ENCODE measurements at places on chromosomes 2 and 18.
A peak's percentile ranks its signal among the peaks of the same experiment; 100 is the strongest.

DNA sequence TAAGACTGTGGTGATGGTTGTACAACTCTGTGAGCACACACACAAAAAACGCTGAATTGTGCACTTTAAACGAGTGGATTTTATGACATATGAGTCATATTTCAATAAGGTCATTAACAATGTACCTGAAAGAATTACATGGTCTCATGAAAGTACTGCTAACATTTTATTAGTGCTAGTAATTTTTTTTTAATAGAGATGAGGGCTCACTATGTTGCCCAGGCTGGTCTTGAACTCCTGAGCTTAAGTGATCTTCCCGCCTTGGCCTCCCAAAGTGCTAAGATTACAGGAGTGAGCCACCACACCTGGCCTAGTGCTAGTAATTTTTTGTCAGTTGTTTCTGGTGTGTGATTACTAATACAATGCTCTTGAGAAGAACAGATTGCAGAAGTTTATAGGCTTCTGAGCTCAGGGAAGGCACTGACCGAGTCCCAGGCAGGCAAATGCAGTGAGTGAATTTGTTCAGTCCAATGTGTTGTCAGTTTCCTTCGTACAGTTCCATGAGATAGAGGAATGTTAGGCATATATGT, 177.0 kb downstream of the TGIF1 start:
- no peak for DNase-seq

DNA sequence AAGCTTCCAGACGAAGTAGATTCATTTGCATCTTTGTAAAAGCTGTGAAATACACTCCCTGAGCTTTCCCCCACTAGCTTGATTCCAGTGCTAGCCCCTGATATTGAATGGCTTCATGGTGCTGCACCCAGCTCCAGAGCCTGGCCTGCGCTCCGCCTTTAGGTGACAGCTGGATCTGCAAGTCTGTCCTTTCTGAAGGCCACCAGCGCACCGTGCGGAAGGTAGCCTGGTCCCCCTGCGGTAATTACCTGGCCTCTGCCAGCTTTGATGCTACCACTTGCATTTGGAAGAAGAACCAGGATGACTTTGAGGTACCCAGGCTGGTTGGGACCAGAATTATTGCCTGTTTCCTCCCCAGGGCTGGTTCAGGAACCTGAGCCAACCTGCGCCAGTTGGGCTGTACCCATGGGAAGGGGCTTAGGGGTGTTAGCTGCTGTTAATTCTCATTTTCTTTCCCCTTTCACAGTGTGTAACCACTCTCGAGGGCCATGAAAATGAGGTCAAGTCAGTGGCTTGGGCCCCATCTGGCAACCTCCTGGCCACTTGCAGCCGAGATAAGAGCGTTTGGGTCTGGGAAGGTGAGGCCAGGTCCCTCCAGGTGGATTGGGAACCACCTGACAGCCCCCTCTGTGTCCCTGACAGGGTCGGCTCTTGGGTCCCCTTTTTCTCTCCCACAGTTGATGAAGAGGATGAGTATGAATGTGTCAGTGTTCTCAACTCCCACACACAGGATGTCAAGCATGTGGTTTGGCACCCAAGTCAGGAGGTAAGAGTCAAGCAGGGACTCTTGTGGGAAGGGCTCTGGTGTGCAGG, 1.3 kb downstream of the CIAO1 start:
- peak; percentile 32 for DNase-seq

DNA sequence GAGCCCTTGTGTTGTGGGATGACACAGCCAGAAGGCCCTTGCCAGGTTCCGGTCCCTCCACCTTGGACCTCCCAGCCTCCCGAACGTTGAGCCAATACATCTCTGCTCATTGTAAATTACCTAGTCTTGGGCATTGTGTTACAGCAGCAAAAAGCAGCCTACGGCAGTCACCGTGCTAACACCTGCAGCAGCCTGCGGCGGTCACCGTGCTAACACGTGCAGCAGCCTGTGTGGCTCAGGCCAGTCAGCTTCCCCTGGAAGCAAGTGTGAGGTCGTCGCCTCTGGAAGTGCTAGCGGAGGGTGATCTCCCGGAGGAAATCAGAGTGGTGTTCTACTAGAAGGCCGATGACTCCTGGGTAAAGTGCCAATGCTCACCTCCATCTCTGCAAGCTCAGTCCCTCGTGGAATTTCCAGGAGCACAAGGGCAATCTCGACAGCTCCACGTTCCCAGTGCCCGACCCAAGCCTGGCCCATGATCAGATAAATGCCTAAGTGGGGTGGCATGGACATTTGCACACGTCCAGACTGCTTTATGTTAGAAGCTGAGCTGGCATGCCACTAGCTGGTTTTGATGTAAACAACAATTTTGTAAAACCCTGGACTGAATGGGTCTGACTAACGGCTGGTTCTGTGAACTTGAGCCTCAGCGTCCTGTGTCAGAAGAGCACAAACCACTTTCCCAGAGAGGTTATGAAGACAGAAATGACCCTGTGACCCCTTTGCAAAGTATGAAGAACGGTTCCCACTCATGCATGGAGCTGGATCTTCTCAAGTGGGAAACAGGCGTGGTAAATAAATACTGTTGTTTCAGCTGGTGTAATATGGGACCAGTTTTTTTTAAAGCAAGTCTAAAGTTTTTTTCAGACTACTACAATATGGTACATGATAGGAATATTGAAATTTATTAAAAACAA, 11.4 kb upstream of the CNDP1 start:
- DNase-seq, result no peak

GRCh38 chr2:28274911-28275685, 117.6 kb upstream of the FOSL2 start:
- DNase-seq, result peak; percentile 99

DNA sequence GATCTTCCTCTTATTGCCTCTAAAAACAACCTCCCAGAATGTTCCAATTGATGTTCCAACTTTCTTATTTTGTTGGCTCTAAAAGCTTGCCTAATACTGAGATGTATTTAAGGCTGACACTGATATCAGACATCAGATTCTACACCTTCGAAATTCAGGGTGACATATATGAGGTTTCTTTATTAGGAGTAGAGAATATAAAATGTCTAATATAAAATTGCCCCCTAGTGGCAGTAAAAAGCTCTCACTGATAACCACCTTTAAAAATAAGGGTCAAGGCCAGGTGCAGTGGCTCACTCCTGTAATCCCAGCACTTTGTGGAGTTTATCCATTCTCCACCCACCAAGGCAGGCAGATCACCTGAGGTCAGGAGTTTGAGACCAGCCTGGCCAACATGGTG, 789.7 kb upstream of the SLC39A10 start:
- DNase-seq, result peak; percentile 2

DNA sequence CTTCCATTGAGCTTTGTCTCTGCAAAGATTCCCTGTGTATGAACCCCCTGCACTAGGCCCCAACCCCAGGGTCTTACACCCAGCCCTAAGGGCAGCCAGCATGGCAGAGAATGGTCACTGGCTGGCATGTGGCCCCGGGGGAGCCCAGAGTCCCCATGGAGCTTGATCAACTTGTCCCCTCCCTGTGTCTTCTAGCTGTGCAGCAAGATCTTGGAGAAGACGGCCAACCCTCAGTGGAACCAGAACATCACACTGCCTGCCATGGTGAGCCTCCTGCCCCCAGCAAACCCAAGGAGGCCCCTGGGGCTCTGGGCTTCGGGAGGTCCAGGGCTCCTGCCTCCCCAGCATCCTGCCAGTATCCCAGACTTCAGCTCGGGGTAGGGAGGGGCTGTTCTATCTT, 81.5 kb downstream of the DYSF start:
- DNase-seq, result no peak
